NCI-H510A treated with DMSO at 0.1 percent for 48 hours (cell line): ENCODE measurements at places on chromosomes 2 and 18.

- no peak for DNase-seq
Measured at GRCh38 chr18:57337890-57338289, 14.5 kb upstream of the ST8SIA3 start.

GRCh38 chr18:44588508-44588907 lies 92.2 kb upstream of the SETBP1 start:
- no peak for DNase-seq

GRCh38 chr2:229022071-229022470 lies 249.0 kb downstream of the PID1 start:
- no peak for DNase-seq

- DNase-seq: no peak
Measured at GRCh38 chr2:72982781-72983499, 65.6 kb downstream of the EMX1 start.

- DNase-seq: peak; percentile 15
Measured at GRCh38 chr2:145028101-145028920, 508.4 kb upstream of the ZEB2 start.

DNA sequence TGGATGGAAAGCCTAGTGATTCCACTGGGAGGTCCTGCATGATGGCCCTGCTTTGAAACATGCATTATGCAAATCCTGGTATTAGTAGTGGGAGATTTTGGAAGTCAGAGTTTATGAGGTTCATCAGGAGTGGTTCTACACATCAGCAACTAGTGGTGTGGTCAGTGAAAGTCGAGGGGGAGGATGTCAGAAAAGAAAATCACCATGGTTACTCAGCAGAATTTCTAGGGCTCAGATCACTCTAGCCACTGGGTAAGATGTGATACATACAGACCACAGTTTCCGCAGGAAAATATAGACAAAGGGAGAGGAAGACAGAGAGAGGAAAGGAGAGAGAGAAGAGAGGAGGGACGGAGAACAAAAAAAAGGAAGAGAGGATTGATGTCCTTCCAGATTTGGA lies 2100.7 kb upstream of the PIK3C3 start:
- no peak for DNase-seq

- DNase-seq: no peak
Measured at GRCh38 chr2:20930928-20931327, 108.0 kb upstream of the LDAH start.

GRCh38 chr2:36433311-36434217 lies 78.0 kb downstream of the CRIM1 start:
- DNase-seq: peak; percentile 39

DNA sequence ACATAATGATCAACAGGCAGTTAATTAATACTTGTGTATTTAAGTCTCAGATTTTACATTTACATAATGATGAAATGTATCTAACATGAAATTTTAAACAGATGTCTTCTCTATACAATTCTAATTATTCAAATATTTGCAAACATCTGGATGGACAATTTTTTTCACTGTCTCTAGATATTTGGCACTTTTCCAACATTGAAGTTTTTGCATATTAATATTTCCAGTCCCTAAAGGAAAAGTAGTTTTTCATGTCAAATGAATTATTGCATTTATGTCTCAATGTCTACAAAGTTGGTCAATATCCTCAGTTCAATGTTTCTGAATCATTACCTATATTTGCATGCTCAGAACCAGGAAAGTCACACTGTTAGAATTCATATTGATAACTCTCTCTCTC lies 560.9 kb upstream of the PKDCC start:
- DNase-seq: no peak

DNA sequence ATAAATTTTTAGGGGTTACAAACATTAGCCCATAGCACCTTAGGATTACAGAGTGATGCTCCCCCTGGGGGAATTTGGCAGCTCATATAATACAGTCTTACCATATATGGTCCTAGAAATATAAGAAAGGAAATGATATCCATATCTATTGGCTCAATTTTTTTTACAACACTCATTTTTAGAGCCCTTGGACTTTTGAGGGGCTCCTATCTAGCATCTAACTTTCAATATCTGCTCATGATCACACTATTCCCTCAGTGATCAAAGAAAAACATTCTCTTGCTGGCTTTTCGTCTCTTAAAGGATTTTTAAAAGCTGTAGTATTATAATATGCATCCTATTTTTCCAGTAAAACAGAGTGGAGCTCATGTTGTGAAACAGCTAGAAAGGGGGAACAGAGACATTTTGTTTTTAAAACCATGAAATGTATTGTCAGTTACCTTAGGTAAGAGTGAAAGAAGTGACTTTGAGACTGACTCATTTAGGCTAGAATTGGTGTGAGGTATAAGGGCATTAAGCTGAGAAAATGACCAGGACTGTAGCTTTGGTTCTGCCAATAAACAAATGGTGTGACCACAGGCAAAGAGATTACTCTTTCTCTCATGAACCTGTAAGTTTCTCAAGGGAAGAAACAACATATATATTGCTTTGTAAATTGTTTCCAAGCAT lies 65.8 kb downstream of the ALPK2 start:
- DNase-seq: no peak

DNA sequence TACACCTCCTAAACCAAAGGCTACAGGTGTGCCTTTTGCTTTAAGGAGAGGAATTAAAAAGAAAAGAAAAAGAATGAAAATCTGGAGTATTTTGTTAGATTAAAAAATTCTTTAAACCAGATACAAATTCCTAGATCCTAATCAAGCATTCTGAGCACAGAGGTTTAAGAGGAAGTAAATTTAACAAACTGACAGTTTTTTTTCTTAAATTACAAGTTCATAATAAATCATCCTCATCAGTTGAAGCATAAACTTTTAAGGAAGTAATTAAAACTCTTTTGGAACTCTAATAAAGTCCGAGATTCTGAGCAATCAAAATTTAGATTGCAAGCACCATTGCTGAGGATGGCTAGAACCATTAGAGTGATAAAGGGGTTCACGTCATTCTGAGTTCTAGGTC lies 75.1 kb downstream of the POLE4 start:
- DNase-seq: no peak

- DNase-seq: no peak
Measured at GRCh38 chr18:12371590-12371989, 5.4 kb downstream of the AFG3L2 start.

- no peak for DNase-seq
Measured at GRCh38 chr2:60695793-60696192, 60.3 kb upstream of the PAPOLG start.

DNA sequence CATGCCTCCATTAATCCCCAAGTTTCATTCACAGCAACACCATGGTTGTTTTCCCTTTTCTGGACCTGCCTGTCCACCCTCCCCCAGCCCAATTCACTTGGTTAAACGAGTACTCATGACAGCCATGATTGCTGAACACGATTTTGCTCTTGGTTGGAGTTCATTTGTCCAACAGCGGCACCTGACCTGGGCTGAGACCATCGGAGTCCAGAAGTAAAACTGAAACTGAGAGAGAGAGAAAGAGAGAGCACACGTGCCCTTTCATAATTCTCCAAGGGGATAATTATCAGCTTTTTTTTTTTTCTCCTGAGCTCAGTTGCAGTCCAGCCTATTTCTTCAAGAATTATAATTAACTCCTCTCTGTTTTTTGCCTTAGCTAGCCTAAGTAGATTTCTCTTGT lies 13.7 kb upstream of the KIF5C start:
- DNase-seq: no peak
